ENCODE measurements at places on chromosomes 16 and 17.

- peak; percentile 69 for DNase-seq
These were observed 50.0 kb upstream of the TOB1 start for GRCh38 chr17:50916026-50916707.

DNA sequence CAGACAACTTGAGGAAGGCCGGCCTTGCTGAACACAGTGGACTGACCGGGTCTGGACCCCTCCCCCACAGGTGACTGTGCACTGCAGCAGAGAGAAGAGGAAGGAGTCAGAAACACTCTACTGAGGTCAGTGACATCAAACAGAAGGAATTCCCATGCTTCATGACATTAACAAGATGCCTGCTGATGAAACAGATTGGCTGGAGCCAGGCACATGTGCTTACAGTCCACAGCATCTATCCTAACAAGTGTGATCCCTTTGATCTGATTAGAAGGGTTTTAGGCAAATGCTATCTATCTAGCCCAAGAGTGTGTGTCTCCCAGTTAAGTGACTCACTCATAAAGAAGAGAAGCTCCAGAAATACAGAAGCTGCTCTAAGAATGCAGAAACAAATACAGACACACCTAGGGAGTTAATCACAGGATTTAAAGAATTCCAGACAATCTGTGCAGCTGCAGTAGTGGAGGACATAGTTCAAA, 90.2 kb downstream of the SYCE1L start:
- DNase-seq, result no peak

- no peak for DNase-seq
These were observed 14.7 kb downstream of the OSBPL7 start for GRCh38 chr17:47806913-47807255.

DNA sequence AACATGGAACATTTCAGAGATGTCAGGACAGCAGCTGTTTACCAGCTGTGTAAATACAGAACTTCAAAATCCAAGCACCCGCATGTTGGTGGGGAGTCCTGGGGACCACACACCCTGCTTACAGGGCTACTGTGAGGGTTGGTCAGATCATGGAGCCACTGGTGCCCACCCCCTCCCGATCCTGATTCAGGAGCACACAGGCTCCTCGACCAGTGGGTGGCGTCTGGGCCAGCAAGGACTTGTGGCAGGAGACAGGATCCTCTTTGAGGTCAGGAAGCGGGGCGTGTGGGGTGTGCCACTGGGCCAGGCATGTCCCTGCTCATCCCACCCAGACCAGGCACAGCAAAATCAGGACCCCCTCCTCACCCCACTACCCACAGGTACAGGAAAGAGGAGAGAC, 83.6 kb downstream of the SDK2 start:
- DNase-seq, result no peak

GRCh38 chr17:48541036-48541576, 3.8 kb downstream of the HOXB2 start:
- no peak for DNase-seq

DNA sequence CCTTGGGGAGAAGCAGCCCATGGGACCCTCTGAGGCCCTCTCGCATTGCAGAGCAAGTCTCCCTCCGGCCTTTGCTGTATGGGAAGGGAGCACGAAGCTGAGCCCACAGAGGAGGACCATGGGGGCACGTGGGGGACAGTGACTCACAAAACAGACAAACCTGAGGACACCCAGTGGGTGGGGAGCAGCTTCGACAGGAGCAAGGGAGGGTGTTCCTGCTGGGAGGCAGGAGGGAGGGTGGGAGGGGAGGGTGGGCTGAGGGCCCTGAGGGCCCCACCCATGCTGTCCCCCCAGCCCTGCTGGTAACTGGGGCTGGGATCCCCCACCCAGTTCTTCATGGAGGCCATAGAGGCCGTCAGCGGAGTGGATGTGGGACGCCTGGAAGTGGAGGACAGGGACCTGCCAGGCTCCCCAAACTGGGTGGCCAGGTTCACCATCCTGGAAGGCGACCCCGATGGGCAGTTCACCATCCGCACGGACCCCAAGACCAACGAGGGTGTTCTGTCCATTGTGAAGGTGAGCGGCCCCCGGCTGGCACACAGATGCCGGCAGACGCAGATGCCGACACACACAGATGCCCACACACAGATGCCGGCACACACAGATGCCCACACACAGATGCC, 12.5 kb downstream of the SLC22A31 start:
- no peak for DNase-seq

DNA sequence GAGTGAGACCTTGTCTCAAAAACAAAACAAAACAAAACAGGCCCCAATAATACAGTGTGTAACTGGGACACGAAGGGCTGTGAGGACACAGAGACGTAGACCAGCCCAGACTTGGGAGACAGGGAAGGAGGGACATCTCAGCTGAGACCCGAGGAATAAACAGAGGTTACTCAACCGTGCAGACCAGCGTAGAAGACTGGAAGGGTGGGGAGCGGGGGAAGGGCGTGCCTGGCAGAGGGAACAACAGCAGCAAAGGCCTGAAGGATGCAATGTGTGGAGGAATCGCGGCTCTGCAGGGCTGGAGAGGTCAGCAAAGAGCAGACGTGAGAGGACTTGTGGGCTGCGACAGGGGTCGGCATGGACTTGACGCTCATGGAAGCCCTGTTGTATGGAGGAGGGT, 11.6 kb upstream of the CES4A start:
- DNase-seq, result no peak

DNA sequence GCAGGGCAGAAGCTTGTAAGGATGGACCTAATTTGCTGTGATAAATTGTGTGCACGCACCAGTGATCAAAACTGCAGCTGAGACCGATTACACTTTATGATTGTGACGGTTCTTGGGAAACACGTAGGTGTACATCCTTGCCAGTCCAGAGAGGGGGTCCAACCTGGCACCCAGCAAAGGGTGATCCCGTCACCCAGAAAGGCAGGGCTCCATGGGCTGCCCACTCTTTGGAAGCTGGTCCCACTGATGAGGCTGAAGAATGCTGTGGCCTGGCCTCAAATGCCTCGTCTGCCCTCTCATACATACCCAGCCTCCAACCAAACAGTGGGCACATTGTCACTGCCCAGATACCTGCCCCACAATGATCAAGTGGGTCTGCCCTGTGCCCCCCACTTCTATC, 132.0 kb downstream of the C16orf78 start:
- peak; percentile 46 for DNase-seq

DNA sequence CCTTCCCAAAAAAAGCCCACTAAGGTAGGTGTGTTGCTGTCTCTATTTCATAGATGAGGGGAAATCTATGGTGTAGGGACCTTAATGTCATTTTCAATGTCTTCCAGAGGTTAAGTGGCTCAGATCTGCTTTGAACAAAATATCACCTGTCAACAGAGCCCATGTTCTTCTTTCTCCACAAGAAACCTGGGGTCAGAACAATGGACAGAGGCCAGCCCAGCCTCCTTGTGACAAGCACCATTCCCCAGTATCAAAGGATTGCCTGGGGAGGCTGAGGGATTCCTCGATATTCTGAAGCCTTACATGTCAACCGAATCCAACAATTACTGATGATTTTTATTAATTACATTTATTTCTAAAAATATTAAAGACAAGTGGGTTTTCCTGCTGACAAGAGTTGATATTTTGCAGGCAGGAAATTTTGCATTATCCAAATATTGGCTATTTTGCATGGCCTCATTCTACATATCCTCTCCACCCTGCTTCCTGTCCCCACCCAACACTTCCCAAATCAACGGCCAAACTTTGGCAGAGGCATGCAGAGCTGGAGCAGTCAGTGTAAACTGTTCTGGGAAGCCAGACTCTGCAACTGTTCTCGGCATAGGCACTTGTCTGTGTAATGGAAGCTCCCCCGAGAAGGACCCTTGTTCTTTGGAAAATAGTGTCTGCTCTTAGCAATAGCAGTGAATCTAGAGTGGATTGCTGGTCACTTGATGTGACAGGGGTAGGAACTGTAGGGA, 281.5 kb downstream of the HS3ST3A1 start:
- DNase-seq, result no peak

DNA sequence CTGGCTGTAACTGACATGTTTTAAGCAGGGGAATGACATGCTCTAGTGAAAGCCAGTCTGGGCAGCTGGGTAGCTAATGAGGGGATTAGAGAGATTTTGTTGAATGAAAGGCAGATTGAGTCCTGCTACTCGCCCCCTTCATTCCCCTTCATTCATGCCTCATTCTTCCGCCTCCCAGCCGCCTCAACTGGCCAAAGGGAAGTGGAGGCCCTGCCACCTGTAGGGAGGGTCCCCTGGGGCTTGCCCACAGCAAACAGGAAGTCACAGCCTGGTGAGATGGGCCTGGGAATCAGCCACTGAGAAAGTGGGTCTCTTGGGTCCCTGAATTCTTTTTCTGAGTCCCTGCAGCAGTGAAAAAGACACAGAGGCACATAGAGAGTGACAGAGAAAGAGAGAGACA, 1.1 kb upstream of the CD19 start:
- DNase-seq, result no peak

DNA sequence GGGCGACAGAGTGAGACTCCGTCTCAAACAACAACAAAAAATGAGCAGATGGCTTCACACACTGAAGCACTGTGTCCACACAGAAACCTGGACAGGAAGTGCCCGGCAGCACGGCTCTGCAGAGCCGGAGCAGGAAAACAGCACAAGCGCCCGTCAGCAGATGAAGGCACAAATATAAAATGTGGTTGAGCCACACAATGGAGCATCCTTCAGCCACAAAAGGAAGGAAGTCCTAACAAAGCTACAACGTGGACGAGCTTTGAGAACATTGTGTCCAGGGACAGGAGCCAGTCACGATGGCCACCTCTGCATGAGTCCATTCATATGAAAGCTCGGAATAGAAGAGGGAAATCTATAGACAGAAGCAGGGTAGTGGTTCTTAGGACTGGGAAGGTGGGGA, 15.7 kb downstream of the RHBDF2 start:
- no peak for DNase-seq

- DNase-seq, result no peak
These were observed 486 bp downstream of the ZNF785 start for GRCh38 chr16:30585022-30585399.

GRCh38 chr16:19196871-19197270, 28.8 kb downstream of the SYT17 start:
- no peak for DNase-seq

- no peak for DNase-seq
These were observed 6.0 kb downstream of the MPG start for GRCh38 chr16:83781-84615.

- no peak for DNase-seq
These were observed 6.3 kb downstream of the TBC1D16 start for GRCh38 chr17:80029258-80029974.

- DNase-seq, result no peak
These were observed 8.7 kb upstream of the EMP2 start for GRCh38 chr16:10589109-10589508.

DNA sequence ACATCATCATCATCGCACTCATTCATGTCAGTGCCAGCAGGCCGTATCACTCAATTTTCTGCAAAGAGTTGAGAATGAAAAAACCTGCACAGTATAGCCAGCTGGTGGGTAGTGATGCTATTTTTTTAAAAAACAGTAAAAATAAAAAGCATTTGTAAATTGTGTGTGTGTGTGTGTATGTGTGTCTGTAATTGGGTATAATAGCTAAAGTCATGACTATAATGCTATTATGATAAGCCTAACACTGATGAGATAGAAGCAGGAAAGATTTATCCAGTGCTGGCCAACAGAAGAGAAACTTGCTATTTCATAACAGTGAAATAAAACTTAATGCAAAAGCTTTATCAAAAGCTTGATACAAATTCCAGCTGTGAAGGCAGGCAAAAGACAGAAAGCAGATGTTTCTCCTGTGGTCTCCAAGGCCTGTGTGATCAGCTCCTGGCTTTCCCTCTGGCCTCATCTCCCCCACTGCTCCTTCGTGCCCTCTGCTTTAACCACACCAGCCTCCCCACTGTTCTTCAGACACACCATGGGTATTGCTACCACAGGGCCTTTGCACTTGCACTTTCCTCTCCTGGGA, 206.2 kb upstream of the IRX5 start:
- no peak for DNase-seq

DNA sequence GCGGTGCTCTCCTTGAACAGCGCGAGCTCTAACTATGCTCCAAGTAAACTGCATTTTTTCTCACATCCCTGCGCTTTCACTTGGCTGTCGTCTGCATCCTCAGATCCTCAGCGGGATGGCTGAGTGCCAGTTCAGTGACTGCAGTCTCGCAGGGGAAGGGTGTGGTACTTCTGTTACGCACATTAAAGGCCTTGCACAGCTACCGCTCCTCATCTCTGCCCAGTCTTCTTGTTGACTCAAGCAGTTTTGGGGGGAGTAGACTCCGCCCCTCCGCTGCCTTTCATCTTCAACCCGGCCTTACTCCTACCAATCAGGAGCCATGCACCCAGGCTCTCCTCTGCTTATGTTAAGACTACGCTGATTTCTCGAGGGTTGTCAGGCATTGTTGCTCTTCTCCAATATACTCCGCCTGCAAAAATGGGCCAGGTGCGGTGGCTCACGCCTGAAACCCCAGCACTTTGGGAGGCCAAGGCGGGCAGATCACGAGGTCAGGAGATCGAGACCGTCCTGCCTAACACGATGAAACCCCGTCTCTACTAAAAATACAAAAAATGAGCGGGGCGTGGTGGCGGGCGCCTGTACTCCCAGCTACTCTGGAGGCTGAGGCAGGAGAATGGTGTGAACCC, 10.0 kb downstream of the ATP5PD start:
- peak; percentile 91 for DNase-seq

DNA sequence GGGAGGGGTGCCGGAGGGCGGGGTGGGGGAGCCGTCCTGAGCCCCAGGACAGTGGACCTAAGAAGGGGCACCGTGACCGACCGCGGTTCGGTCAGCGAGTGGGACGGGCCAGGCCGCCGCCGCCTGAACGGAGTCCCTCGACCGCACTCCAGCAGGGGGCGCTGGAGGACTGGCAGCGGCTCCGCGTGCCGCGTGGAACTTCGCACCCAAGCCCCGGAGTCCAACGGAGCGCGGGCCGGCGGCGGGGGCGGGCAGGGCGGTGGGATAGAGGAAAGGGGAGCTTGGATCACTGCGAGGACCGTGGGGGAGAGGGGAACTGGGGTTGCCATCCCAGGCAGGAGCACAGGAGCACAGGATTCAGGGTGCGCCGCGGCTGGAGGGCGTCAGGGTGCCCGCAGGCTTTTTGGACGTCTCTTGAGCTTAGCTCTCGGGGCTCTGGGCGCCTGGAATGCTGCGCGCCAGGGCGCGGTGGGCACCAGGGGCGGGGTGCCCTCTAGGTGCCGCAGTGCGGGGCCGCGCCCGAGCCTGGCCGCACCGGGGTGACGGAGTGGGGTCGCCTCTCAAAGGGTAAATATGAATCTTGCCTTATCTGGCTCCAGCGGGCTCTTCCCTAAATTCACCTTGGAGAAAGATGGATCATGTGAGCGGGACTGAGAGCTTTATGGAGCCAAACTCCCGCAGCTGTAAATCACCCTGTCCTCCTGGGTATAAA, 379 bp upstream of the OTOP2 start:
- peak; percentile 90 for DNase-seq

GRCh38 chr16:704552-705380, 835 bp downstream of the FBXL16 start:
- DNase-seq, result no peak

- DNase-seq, result no peak
These were observed 33.7 kb downstream of the RGS9 start for GRCh38 chr17:65170839-65171238.

- no peak for DNase-seq
These were observed 17.9 kb downstream of the CCDC102A start for GRCh38 chr16:57518520-57518919.

- peak; percentile 89 for DNase-seq
These were observed 14.4 kb downstream of the MIS12 start for GRCh38 chr17:5500589-5501391.

- peak; percentile 19 for DNase-seq
These were observed 143.9 kb upstream of the SDK2 start for GRCh38 chr17:73788111-73788510.

GRCh38 chr16:50704245-50704644, 10.8 kb downstream of the NOD2 start:
- DNase-seq, result no peak
